ENCODE measurements at places on chromosomes 11 and 22.

- DNase-seq = no peak
Observed at GRCh38 chr11:12854829-12855228, 154.3 kb upstream of the RASSF10 start.

- peak; percentile 47 for DNase-seq
Observed at GRCh38 chr11:69470793-69471728, 10.4 kb upstream of the LINC01488 start.

DNA sequence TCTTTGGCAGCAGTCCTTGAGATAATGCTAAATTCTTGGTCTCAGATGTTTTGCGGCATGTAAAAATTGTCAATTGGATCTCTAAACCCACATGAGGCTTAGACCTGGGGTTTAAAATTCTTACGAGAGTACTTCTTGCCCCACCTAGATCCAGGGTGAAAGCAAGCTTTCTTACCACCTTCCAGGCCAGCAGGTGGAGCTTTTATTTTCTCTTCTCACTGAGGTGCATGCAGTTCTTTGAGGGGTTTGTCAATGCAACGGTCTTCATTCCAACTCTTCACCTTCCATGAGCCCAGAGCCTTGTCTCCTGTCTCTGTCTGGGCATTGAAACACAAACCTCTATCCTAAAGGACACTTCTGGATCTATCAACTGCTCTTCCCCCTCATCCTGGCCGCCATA lies 154.1 kb downstream of the MYO18B start:
- no peak for DNase-seq

GRCh38 chr22:48931452-48931851 lies 896.2 kb downstream of the BRD1 start:
- DNase-seq = no peak

DNA sequence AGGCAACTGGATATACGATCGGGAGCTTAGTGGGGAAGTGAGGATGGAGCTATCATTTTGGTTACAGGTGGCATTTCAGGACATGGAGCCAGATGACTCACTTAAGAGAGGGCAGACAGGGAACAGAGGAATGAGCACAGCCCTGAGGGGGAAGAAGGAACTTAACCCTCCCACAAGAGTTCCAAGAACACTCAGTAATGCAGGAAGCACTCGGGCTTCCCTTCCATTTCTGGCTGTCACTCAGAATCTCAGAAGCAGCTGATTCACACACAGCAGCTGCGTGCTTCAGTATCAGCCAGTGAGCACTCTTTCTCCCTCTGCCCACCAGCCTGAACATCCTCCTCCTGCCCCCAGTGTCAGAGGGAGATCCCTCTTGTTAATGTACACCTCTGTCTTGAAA lies 34.8 kb downstream of the EFCAB6 start:
- DNase-seq = peak; percentile 44

DNA sequence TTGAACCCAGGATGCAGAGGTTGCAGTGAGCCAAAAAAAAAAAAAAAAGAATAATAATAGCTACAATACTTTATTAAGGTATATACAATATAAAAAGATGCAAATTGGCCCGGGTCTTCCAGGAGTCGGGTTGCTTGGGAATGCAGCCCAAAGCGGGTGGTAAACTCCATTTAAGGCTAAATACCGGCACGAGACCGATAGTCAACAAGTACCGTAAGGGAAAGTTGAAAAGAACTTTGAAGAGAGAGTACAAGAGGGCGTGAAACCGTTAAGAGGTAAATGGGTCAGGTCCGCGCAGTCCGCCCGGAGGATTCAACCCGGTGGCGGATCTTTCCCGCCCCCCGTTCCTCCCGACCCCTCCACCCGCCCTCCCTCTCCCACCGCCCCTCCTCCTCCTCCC lies 143.3 kb downstream of the DLG2 start:
- DNase-seq = no peak

GRCh38 chr11:86923999-86924766 lies 31.0 kb downstream of the FZD4 start:
- DNase-seq = no peak

DNA sequence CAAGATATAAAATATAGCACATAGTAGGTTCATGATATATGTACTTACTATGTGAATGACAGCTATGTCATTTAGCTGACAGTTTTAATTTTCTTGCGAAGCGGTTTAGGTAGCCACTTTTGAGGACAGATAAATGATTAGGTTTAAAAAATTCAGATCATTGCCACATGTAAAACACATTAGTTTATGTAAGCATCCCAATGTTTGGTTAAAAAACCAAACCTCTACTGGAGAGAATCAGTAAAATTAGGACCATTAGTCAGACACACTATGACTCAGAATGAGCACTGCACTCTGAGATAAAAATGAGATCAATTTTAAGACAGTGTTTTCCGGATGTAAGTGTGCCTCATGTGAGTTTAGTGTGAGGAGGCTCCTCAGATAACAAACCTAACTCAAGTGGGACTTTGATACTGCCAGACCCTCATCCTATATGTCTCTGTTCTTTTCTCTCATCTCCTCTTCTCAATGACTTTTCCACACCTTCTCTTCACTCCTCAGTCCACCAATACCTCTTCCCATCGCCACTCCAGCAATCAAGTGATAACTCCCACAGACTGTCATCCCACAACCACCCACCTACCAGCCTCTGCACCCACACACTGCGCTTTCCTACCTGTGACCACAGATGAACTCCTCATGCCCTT lies 6.8 kb upstream of the OR2AT4 start:
- DNase-seq = peak; percentile 43

DNA sequence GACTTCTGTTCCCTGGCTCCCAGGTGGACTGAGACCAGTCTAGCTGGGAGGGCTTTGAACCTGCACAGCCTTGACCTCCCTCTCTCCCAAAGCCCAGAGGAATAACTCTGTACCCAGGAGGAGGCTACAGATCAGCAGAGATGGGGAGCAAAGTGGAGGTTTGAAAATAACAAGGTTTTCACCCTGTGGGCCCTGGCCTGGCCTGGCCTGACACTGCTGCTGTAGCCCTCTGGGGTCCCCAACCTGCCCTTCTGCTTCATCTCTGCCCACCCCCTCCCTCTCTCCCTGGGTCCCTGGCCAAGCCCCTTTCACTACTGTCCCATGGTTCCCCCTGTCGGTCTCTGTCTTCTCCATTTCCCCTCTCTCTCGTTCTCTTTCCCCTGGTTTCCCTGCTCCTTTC lies 225.2 kb downstream of the BUD13 start:
- DNase-seq = no peak

- no peak for DNase-seq
Observed at GRCh38 chr22:46598737-46599424, 21.3 kb upstream of the GRAMD4 start.

Measured in AG08396 (cell line).